ENCODE measurements at places on chromosomes 5 and 9. TPM values are rescaled to one million over a fixed set of nuclear protein-coding genes. Genes with fewer than 3 reads are reported as not detected.

- H3K27me3 ChIP-seq = no peaks in the 10 kb centered on the region
- DNase-seq = no peak
- no peaks in the 10 kb centered on the region for H3K36me3 ChIP-seq
- H3K4me3 ChIP-seq = no peak overlapping the region
These were observed 112.2 kb upstream of the ZNF608 start for GRCh38 chr5:124858612-124859011.

NUTM2F gene
- total RNA-seq = not detected

GRCh38 chr5:132474881-132475496 lies 15.6 kb downstream of the IRF1 start:
- H3K4me1 ChIP-seq = peaks cover 46% of the 10 kb centered on the region
- H3K27me3 ChIP-seq = no peaks in the 10 kb centered on the region
- peak overlapping the region; percentile 64 for H3K27ac ChIP-seq
- H3K4me3 ChIP-seq = no peak overlapping the region
- DNase-seq = peak; percentile 9

GRCh38 chr5:13316176-13316575 lies 628.3 kb downstream of the DNAH5 start:
- H3K27me3 ChIP-seq = no peaks in the 10 kb centered on the region
- H3K27ac ChIP-seq = no peak overlapping the region
- no peaks in the 10 kb centered on the region for H3K4me1 ChIP-seq
- H3K36me3 ChIP-seq = no peaks in the 10 kb centered on the region
- DNase-seq = no peak
- H3K4me3 ChIP-seq = no peak overlapping the region

DNA sequence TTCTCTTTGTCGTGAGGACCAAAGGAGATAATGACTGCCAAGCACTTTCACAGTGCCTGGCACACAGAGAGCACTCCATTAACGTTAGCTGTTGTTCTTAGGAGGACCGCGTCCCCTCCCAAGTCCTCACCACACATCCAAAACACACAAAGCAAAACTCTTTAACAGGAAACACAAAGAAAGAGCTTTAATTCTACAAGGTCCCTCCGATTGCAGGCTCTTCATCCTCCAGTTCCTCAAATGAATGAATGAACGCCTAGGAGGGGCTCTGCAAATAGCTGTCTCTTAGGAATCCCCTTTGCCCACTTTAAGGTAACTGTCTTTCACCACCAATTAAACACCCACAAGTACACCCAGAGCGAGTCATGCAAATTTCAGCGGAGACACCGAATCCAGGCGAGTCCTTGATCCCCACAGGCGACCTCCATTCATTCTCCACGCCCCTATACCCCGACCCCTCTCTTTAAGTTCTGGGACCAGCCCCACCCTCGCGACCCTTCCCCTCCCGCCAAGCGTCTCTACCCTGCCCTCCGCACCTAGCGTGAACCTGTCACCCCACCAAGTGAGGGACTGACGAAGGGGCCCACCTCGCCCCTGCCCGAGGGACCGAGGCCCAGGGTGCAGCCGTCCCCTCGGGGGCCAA lies 644 bp downstream of the TSC1 start:
- DNase-seq = peak; percentile 12
- peak overlapping the region; percentile 79 for H3K4me3 ChIP-seq
- H3K4me1 ChIP-seq = peaks cover 24% of the 10 kb centered on the region
- no peaks in the 10 kb centered on the region for H3K27me3 ChIP-seq
- H3K27ac ChIP-seq = peak overlapping the region; percentile 92

DNA sequence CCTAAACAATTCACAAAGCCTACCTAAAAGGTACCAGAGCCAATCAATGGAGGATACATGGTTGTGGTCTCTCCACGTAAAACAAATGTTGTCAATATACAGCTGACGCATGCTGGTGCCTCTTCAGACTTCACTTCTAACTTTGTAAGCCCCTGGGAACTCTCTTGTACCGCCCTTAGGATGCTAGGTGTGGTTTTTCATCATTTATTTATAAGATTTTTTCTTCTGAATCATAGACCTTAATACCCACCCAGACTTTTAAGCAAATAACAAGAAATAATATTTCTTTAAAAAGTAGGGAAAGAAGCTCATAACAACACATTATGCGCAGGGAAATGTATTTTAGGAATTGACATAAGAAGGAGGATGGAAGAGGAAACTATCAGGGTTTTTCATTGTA lies 33.0 kb downstream of the SSBP2 start:
- no peaks in the 10 kb centered on the region for H3K27me3 ChIP-seq
- peaks cover 8% of the 10 kb centered on the region for H3K4me1 ChIP-seq
- no peak overlapping the region for H3K4me3 ChIP-seq
- no peak overlapping the region for H3K27ac ChIP-seq
- H3K36me3 ChIP-seq = no peaks in the 10 kb centered on the region
- DNase-seq = no peak

CLTA gene
- 242 TPM for total RNA-seq

DNA sequence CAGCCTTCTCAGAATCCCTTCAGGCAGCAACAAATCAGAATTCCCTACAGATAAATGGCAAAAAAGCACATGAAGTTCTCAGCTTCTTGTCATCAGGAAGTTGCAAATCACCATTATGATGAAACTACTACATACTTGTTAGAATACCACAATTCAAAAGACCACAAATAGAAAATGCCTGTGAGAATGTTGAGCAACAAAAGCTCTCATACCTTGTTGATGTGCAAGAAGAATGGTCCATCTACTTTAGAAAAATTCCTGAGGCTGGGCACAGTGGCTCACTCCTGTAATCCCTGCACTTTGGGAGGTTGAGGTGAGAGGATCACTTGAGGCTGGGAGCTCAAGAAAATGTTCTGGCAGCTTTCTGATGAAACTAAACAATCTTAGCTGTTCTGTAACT lies 278.1 kb downstream of the ICE1 start:
- H3K4me1 ChIP-seq = no peaks in the 10 kb centered on the region
- no peak for DNase-seq
- H3K4me3 ChIP-seq = no peak overlapping the region
- H3K27ac ChIP-seq = no peak overlapping the region
- no peaks in the 10 kb centered on the region for H3K27me3 ChIP-seq
- no peaks in the 10 kb centered on the region for H3K36me3 ChIP-seq

CDKN2A gene
- 2.2 TPM for total RNA-seq

GRCh38 chr9:92963831-92964606 lies 16.7 kb downstream of the FGD3 start:
- H3K4me3 ChIP-seq = no peak overlapping the region
- DNase-seq = peak; percentile 59
- no peaks in the 10 kb centered on the region for H3K4me1 ChIP-seq
- H3K27me3 ChIP-seq = no peaks in the 10 kb centered on the region
- no peaks in the 10 kb centered on the region for H3K36me3 ChIP-seq

PCDHA1 gene
- not detected for total RNA-seq

DNA sequence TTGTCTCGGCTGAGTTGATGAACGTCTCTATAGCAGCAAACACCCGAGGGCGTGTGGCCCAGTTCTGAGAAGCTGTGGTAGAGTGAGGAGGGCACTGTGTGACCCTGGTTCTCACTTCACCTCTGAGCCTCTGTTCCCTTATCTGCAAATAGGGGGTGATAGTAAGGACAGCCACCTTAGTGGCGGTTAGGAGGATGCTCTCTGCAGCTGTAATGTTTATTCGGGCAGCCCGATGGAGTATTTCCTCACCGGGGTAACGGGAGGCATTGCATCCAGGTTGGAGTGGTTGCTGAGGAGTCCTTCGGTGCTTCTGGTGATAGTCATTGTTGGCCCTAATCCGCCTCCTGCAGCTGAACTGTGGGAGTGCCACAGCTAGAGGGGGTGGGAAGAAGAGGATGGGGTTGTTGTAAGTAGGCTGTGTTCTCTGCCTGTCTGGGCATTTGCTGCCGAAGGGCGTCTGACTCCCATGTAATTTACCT lies 13.9 kb downstream of the PRRC2B start:
- H3K27me3 ChIP-seq = no peaks in the 10 kb centered on the region
- H3K4me1 ChIP-seq = peaks cover 88% of the 10 kb centered on the region
- peak; percentile 34 for DNase-seq

SLC34A1 gene
- total RNA-seq = not detected

PAM gene
- 181 TPM for total RNA-seq

JAKMIP2 gene
- total RNA-seq = 0.37 TPM

DNA sequence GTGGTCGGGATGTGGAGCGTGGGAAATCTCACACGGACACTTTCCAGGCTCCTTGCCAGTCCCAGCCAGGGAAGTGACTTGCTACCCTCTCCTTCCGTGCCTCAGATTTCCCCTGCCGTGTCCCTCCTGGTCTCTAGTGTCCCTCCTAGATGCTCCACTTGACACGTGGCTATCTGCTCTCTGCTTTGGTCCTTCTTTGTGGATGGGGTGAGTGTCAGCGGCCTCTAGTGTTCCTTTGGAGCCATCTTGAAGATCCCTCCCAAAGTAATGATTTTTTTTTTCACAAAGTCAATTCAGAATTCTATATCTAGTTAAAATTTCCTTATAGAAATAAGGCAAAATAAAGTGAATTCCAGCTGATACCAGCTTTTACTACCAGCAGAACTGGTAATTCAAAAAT lies 117.7 kb downstream of the MRPL36 start:
- no peaks in the 10 kb centered on the region for H3K4me1 ChIP-seq
- DNase-seq = no peak

- H3K27me3 ChIP-seq = peaks cover 27% of the 10 kb centered on the region
- no peak for DNase-seq
- H3K27ac ChIP-seq = no peak overlapping the region
- H3K4me1 ChIP-seq = no peaks in the 10 kb centered on the region
- H3K4me3 ChIP-seq = no peak overlapping the region
- no peaks in the 10 kb centered on the region for H3K36me3 ChIP-seq
These were observed 139.3 kb upstream of the COL5A1 start for GRCh38 chr9:134502266-134502791.

DNA sequence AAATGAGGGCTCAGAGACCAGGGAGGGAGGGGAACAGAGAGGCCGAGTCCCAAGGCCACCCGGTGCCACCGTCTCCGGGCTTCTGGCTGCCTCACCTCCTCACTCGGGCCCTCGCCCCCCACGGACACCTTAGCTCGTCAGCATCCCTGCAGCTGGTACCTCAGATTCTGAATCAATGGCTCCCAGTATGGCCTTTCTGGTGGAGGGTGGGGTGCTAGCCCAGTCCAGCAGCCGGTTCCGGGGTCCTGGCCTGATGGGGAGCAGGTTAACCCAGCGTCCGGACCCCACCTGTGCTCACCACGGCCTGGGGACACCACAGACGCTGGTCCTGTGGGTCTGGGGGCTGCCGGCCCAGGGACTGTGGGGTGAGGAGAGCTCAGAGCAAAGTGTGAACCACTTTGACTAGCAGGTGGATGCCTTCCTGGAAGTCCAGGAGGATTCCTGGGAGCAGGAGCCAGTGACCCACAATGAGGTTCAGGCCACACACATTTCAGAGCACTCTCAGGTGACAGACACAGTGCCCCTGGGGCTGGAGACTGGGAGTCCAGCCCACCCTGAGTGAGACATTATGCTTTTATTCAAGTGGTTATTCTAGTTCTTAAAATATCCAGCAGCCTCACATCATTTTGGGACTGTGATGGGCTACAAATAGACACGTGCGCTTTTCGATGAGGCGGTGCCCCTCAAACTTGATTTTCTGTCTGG lies 53.3 kb downstream of the AHRR start:
- H3K27me3 ChIP-seq = peaks cover 21% of the 10 kb centered on the region
- H3K4me3 ChIP-seq = no peak overlapping the region
- H3K36me3 ChIP-seq = no peaks in the 10 kb centered on the region
- DNase-seq = peak; percentile 5
- no peak overlapping the region for H3K27ac ChIP-seq

- H3K4me1 ChIP-seq = no peaks in the 10 kb centered on the region
- H3K4me3 ChIP-seq = no peak overlapping the region
- H3K27ac ChIP-seq = no peak overlapping the region
- no peaks in the 10 kb centered on the region for H3K36me3 ChIP-seq
- no peak for DNase-seq
These were observed 54.1 kb downstream of the MRPS30 start for GRCh38 chr5:44862808-44863207.

DNA sequence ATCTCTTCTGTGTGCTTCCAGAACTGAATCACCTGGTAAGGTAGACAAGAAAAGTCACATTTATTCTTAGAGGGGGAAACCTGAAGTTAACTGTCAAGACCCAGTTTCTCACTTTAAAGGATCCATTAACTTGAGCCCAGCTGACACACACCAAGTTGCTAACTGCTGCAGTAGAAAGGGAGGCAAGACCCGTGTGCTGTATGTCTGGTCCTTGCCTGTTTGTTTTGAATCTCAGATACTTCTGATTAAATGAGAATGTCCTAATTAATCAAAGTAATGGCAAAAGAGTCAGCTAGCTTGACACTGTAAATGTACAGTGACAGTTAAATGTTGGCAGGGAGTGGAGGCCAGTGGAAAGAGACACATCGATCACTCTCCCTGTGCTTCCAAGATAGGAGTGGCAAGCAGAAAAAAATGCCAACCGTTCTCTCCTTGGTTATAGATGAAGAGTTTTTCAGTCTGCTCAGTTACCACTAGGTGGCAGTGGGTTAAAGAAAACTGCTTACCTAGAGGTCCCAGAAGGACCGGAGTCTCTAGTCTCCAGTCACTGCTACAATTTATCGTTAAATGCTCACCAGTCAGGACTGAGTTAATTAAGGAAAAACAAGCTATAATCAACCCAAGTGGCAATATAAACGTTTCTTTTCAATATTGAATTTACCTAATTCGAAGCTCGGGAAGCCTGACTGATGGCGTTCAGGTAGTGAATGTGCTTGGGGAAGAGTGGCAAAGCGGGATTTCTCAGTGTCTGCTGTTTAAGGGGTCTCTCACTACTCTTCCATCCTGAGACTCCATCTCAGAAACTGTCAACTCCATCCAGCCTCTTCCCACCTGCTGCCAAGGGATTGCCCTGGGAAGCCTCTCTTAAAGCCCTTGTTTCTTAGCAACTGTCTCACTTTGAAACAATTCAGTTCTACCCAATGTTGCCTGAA lies 18.4 kb downstream of the LSM11 start:
- no peak overlapping the region for H3K27ac ChIP-seq
- H3K36me3 ChIP-seq = no peaks in the 10 kb centered on the region
- H3K4me3 ChIP-seq = no peak overlapping the region
- no peaks in the 10 kb centered on the region for H3K27me3 ChIP-seq

DNA sequence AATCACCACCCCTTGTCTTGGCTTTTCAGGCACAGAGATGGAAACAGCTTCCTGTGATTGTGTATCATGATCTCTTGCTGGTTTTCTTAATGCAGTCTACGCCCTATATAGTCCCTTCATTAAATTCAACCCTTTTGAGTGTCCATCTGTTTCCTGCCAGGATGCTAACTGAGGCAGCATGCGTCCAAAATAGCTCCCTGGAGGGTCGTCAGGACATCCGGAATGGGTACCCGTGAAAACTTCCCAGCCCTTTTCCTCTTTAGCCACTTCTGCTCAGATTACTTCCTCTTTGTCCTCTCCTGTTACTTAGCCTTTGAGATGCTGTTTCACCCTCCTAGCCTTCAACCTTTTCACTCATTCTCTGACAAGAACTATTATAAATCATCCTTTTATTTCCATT lies 79.8 kb upstream of the KLF9 start:
- H3K36me3 ChIP-seq = no peaks in the 10 kb centered on the region
- no peak overlapping the region for H3K27ac ChIP-seq
- H3K4me1 ChIP-seq = no peaks in the 10 kb centered on the region
- DNase-seq = no peak

TIMD4 gene
- 1.4 TPM for total RNA-seq

SEMA6A gene
- 115 TPM for total RNA-seq

EDIL3 gene
- 34.1 TPM for total RNA-seq

- no peaks in the 10 kb centered on the region for H3K36me3 ChIP-seq
- no peaks in the 10 kb centered on the region for H3K27me3 ChIP-seq
- no peak overlapping the region for H3K27ac ChIP-seq
- H3K4me3 ChIP-seq = no peak overlapping the region
- DNase-seq = no peak
These were observed 150.9 kb downstream of the ARHGAP26 start for GRCh38 chr5:142920849-142921612.

CATSPER3 gene
- 1.1 TPM for total RNA-seq

- H3K4me1 ChIP-seq = no peaks in the 10 kb centered on the region
- no peak overlapping the region for H3K27ac ChIP-seq
- no peak for DNase-seq
- no peaks in the 10 kb centered on the region for H3K36me3 ChIP-seq
- H3K4me3 ChIP-seq = no peak overlapping the region
These were observed 16.5 kb upstream of the SPARC start for GRCh38 chr5:151703227-151703626.
